ENCODE measurements at places on chromosomes 13 and 19. TPM values are rescaled to one million over a fixed set of nuclear protein-coding genes. Genes with fewer than 3 reads are reported as not detected.

DNA sequence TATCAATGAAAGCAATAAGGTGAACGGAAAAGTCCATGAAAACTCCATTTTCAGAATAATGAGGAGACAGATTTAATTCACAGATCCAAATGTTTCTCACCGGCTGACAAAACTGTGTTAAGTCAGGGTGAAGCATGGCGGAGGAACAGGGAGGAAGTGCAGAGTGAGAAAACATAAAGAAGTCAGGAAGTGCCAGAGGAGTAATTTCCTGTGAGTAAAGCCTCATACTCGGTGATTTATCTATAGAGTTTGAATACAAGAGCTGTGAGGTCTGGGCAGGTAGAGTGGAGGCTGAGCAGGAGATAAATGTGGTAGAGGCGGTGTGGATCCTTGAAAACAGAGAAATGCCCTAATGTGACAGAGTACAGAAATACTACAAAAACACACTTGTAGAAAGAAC, 11.4 kb downstream of the CARD8 start:
- H3K4me1 ChIP-seq, result peaks cover 9% of the 10 kb centered on the region
- H3K36me3 ChIP-seq, result no peaks in the 10 kb centered on the region
- no peak overlapping the region for H3K4me3 ChIP-seq
- no peaks in the 10 kb centered on the region for H3K27me3 ChIP-seq
- H3K27ac ChIP-seq, result no peak overlapping the region
- DNase-seq, result no peak

The LRP3 gene
- 1.5 TPM for total RNA-seq

The WDR88 gene
- total RNA-seq, result 1.1 TPM

GRCh38 chr13:42041684-42042035, 6.8 kb upstream of the DGKH start:
- H3K36me3 ChIP-seq, result peaks cover 42% of the 10 kb centered on the region
- peak overlapping the region; percentile 86 for H3K4me3 ChIP-seq
- H3K4me1 ChIP-seq, result peaks cover 9% of the 10 kb centered on the region
- no peaks in the 10 kb centered on the region for H3K27me3 ChIP-seq
- peak overlapping the region; percentile 88 for H3K27ac ChIP-seq
- peak; percentile 55 for DNase-seq

The NMRK2 gene
- not detected for total RNA-seq

DNA sequence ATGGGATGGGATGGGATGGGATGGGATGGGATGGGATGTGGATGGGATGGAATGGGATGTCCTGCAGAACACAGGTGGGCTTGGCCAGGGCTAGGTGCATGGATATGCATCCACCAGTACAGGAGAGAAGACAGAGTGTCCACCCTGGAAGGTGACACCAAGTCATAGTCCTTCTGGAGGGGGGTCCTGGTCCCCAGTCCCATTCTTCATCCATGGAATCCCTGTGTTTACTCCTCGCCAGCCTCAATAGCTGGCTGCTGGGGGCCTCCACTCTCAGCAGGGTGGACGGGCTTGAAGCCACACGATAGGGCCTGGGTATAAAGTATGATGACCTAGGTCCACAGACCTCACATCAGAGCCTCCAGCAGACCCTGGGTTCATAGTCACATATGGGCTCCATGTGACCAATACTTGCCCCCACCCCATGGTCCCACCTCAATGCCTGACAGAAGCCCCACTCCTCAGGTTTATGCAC, 40.1 kb downstream of the RFX2 start:
- H3K4me3 ChIP-seq, result no peak overlapping the region
- no peaks in the 10 kb centered on the region for H3K27me3 ChIP-seq
- DNase-seq, result no peak
- peaks cover 25% of the 10 kb centered on the region for H3K4me1 ChIP-seq
- no peak overlapping the region for H3K27ac ChIP-seq

- no peaks in the 10 kb centered on the region for H3K27me3 ChIP-seq
- no peak overlapping the region for H3K27ac ChIP-seq
- DNase-seq, result peak; percentile 60
- H3K4me1 ChIP-seq, result no peaks in the 10 kb centered on the region
These were observed 10.2 kb downstream of the C19orf25 start for GRCh38 chr19:1468821-1469254.

The TIMM50 gene
- total RNA-seq, result 116 TPM

DNA sequence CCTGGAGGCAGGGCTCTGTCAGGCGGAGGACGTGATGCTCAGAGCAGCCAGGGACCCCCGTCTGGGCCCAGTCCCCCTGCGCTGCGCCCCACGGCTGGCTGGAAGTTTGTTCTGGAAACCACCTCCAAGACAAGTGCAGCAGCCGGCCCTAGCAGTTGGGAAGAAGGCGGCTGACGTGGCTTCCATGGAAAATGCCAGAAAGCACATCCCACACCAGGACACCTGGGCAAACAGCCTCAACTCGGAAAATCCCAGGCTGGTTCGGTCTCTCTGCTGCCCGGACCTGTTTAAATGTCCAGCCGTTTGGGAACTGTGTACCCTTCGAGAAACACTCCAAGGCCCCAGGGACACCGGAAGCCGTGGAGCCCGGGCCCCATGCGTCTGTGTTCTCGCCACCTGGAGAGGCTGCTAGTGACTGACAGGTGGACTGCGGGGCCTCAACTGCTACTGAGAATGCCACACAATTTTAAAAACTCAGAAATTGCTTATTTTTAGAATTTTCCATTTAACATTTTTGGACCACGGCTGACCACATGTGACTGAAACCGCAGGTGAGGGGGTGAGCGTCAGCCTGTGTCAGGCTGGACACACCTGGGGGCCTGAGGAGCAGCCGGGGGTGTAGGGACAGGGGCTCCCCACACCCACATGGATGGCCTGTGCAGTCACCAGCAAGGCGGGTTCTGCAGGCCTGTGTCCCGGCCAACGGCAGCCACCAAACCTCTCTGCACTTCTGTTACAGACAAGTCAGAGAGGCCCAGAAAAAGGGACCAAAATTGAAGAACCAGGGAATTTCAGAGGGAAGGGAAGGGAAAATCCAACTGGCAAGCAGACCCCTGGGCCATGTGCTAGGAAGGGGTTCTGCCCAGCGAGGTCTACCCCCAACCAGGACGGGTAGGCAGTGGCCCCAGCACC, 31.7 kb downstream of the RASA3 start:
- no peak overlapping the region for H3K4me3 ChIP-seq
- no peak overlapping the region for H3K27ac ChIP-seq
- no peaks in the 10 kb centered on the region for H3K36me3 ChIP-seq

DNA sequence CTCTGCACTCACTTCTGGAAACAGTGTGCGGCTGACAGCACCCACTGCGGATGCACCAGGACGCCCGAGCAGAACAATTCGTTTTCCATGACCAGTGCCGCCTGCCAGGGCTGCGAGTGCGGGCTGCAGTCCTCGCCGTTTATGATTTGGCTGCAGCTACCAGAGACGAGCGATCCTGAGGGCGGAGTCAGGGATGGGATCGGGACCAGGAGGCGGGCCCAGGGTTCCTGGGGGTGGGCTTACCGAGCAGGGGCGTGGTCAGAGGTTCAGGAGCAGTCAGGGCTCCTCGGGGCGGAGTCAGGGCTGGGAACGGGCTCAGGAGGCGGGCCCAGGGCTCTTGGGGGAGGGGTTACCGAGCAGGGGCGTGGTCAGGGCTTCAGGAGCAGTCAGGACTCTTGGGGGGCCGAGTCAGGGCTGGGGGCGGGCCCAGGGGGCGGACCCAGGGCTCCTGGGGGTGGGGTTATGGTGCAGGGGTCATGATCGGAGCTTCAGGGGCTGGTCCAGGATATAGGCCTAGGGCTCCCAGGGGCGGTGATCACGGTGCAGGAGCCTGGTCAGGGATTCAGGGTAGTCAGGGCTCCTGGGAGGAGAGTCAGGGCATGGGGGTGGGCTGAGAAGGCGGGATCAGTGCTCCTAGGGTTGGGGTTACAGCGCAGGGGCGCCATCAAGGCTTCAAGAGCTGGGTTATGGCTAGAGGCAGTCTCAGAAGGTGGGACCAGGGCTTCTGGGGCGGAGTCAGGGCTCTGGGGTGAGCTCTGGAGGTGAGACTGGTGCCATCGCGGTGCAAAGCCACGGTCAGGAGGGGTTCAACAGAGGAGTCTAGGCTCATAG, 1.7 kb downstream of the KLK4 start:
- no peak overlapping the region for H3K4me3 ChIP-seq
- H3K27me3 ChIP-seq, result no peaks in the 10 kb centered on the region
- no peaks in the 10 kb centered on the region for H3K4me1 ChIP-seq
- H3K27ac ChIP-seq, result no peak overlapping the region
- DNase-seq, result peak; percentile 80

The APC2 gene
- total RNA-seq, result 0.44 TPM

- no peak for DNase-seq
- H3K27me3 ChIP-seq, result peaks cover 28% of the 10 kb centered on the region
- H3K4me1 ChIP-seq, result peaks cover 11% of the 10 kb centered on the region
- H3K36me3 ChIP-seq, result no peaks in the 10 kb centered on the region
These were observed 143.9 kb downstream of the KATNAL1 start for GRCh38 chr13:30163441-30163840.

The LACC1 gene
- 3.4 TPM for total RNA-seq

The SPIB gene
- total RNA-seq, result 1.2 TPM

The GARIN5A gene
- 7.8 TPM for total RNA-seq

The RASL11A gene
- 1.3 TPM for total RNA-seq

- H3K27me3 ChIP-seq, result no peaks in the 10 kb centered on the region
- no peaks in the 10 kb centered on the region for H3K4me1 ChIP-seq
- H3K27ac ChIP-seq, result no peak overlapping the region
- no peaks in the 10 kb centered on the region for H3K36me3 ChIP-seq
These were observed 151.6 kb downstream of the ZNF486 start for GRCh38 chr19:20318616-20319015.

DNA sequence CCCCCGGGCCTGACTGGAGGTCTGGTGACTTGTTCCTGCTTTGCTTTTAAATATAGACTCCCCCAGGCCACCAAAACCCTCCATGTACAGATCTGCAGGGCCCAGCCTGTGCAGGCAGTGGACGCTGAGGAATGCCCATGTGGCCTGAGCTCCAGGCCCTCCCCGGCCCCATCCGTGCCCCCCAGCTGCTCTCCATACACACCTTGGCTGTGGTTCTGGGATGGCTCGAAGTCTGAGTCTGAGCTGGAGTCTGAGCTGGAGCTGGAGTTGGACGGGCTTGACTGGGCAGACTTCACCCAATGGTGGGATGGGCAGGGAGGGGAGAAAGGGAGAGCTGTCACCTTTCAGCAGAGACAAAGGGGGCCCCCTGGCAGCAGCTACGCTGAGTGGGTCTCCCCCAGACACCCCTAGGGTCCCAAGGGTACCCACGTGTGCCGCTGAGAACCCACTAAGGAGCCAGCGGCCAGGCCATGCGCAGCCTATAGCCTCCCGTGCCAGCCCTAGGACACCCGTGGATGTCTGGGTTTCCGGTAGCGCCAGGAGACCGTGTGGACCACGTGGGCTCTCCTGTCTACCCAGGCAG, 61.9 kb downstream of the MLLT1 start:
- peaks cover 6% of the 10 kb centered on the region for H3K36me3 ChIP-seq
- DNase-seq, result no peak
- no peaks in the 10 kb centered on the region for H3K27me3 ChIP-seq
- H3K4me3 ChIP-seq, result no peak overlapping the region
- no peak overlapping the region for H3K27ac ChIP-seq

The SAFB2 gene
- 72.8 TPM for total RNA-seq

GRCh38 chr13:27619728-27620376, 477 bp downstream of the LNX2 start:
- H3K36me3 ChIP-seq, result peaks cover 56% of the 10 kb centered on the region
- H3K27ac ChIP-seq, result peak overlapping the region; percentile 30
- H3K4me1 ChIP-seq, result peaks cover 38% of the 10 kb centered on the region
- H3K27me3 ChIP-seq, result no peaks in the 10 kb centered on the region

DNA sequence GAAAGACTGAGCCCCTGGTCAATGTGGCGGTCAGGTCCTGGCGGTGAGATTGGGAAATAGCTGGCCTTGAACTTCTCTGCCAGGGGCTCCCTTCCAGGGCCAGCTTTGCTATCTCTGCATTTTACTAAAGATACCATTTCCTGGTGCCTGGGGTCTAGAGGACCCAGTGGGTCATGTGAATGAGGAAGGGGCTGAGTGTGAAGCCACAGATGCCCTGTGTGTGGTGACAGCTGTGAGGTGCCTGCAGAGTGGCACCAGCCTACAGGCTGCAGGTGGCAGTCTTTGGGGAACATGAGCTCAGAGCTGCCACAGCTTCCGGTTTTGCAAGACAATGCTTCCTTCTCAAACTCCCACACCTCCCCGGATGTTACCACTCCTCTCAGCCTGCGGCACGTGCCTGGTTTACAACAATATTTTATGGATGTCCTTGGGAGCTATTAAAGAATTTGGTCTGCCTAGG, 5.2 kb upstream of the MLNR start:
- H3K4me1 ChIP-seq, result no peaks in the 10 kb centered on the region
- peak; percentile 26 for DNase-seq
- no peak overlapping the region for H3K4me3 ChIP-seq
- peaks cover 21% of the 10 kb centered on the region for H3K27me3 ChIP-seq

The CNN1 gene
- not detected for total RNA-seq

The SELENOV gene
- total RNA-seq, result not detected

DNA sequence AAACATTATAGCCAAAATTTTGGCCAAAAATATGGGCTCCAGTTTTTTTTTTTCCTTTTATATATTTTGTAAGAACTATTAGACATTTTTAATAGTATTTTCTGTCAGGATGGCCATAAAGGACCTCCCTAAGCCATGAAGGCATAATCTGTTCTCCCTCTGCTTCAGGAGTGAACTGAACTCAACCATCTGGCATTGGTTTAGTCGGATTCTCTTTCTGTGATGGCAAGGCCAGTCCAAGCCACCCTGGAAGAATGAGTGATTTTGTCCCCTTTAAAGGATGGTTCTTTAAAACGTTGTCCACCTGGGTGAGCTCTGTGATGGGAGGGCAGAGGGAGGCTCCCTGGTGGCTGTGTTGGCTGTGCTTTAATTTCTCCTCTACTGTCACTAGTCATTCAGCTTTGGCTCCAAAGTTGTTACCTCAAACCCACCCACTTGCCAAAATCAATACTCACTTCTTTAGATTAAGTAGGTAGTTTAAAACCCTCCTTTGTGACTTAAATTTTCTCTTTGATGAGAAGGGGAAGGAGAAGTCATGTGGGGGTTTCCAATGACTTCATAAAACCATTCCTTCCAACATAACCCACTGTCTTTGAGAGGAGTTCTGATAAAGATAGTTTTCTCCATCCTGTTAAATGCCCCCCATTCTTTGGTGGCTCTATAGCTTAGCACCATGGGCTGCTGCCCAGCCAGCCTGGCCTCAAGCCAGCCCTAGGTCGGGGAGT, 4.4 kb downstream of the TNFRSF19 start:
- no peak for DNase-seq
- H3K27ac ChIP-seq, result no peak overlapping the region
- H3K4me3 ChIP-seq, result no peak overlapping the region
- peaks cover 10% of the 10 kb centered on the region for H3K4me1 ChIP-seq
- H3K27me3 ChIP-seq, result no peaks in the 10 kb centered on the region
- peaks cover 12% of the 10 kb centered on the region for H3K36me3 ChIP-seq
